ENCODE measurements at places on chromosomes 2 and 18.

DNA sequence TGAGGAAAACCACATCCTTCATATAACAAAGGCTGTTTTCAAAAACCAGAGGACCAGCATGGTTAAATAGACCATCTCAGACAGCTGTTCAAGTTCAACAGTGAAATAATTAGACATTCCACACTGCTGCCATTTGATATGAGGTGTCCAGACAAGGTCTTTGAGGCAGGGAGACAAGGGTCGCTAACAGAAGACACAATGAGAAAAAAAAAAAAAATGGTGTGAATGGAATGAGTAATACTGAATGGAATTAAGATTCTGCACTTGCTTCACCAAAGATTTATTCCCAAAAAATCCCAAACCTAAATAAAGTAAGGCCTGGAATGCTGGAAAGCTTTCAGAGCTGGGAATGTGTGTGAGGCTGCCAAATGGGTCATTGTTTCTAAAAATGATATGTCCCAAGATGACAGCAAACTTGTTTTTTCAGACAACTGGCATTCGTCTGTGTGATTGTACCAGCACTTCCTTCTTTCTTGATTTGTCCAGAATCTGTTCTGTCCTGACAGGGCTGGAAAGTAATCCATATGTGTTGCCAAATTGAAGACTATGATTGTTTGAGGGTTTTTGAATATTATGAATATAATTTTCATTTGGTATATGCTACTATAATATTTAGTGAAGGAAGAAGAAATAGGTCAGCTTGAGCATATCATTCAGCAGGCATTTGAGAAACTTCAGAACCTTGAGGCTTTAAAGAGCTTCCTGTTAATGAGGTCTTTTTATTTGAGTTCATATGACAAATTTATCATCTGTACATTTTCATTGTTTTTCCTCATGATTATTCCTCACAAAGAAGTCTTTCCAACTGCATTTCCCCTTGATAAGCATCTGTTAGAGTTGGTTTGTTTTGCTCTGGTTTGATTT lies 85.2 kb upstream of the ITGA4 start:
- peak; percentile 31 for DNase-seq

DNA sequence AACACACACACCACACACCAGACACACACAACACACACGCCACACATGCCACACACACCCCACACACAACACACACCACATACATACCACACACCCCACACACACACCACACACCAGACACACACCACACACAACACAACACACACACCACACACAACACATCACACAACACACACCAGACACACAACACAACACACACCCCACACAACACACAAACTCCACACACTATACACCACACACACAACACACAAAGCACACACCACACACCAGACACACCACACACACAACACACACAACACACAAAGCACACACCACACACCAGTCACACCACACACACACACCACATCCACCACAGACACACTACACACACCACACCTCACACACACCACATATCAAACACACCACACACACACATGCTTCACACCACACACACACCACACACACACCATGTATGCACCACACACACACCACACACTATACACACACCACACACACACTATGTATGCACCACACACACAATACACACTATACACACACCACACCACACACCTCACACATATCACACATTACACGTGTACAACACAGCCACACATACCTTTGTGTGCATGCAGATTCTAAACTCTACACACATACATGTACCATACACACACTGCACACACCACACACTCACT lies 72.2 kb downstream of the TMEM18 start:
- DNase-seq = no peak

GRCh38 chr2:180222644-180223043 lies 215.5 kb upstream of the CWC22 start:
- no peak for DNase-seq

- no peak for DNase-seq
Observed at GRCh38 chr2:143280097-143280757, 151.0 kb downstream of the ARHGAP15 start.

DNA sequence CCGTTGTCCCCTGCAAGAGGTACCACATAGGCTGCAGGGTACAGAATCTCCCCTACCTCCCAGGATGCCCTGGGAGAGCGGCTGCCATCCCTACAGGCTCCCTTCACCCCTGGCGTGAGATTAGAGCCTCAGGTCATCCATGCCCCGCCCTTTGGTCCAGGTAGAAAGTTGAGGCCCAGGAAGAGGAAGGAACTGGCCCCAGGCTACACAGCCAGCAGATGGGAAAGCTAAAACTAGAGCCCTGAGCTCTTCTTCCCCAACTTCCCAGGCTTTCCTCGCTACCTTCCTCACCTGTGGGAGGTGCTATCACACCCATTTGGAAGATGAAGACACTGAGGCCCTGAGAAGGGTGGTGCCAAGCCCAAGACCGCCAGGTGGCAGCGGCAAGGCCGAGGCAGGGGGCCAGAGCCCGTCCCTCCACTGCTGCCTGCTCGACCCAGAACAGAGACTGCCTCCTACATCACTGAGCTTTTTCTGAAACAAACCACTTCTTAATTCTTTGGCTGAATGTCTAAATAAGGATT lies 25.8 kb downstream of the CIB4 start:
- peak; percentile 27 for DNase-seq

- no peak for DNase-seq
Observed at GRCh38 chr18:48003426-48004349, 73.2 kb upstream of the SMAD2 start.

- no peak for DNase-seq
Observed at GRCh38 chr2:146305164-146305563, 1539.7 kb upstream of the ACVR2A start.

- peak; percentile 5 for DNase-seq
Observed at GRCh38 chr2:198518935-198519334, 714.5 kb downstream of the PLCL1 start.

DNA sequence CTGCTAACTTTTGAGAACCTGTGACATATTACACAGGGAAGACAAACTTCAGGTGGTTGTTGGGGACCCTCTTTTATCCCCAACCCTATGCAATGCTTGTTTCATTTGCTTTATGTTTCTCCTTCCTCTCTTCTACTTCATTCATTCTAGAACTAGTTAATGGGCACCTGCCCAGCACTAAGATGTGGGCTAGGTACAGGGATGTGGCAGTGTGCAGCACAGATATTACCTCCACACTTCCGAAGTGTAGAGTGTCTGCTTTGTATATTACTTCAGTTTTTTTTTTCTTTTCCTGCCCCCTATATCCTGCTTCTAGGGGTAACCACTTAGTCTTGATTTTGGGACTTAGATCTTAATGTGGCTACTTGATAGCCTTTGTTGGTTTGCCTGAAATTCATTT lies 35.1 kb downstream of the CD28 start:
- no peak for DNase-seq

DNA sequence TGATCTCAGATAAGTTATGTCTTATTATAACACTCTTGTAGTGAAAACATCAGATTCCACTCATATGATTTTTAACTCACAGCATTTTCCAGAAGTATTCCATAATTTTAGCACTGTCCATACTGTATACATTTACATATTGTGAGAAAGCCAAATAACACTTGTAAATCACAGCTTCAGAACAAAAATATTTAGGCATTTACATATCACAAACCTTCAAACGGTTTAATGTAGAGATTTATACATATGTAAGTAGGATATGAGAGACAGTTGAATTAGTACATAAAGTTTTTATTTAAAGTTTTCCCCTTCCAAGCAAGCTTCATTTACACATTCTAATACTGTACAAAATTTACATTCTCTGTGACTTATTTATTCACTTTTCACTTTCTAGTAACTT lies 100.4 kb downstream of the KLHL14 start:
- no peak for DNase-seq

DNA sequence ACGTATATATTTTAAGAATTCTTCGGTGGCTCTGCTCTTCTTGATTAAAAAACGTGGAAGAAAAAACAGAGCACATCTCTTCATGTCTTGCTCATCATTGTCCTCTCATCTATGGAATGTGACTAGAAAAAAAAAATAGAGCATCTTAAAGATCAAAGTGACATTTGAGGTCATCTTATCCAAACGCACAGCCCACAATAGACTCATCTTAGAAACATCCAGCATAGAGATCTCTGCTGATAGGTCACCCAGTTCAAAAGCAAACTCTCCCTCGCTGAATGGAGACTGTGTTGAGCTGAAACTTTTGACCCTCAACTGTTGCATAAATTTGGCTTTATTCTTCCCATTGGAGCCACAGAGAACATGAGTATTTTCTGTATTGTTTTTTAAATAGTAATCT lies 65.2 kb downstream of the CMPK2 start:
- DNase-seq = no peak

DNA sequence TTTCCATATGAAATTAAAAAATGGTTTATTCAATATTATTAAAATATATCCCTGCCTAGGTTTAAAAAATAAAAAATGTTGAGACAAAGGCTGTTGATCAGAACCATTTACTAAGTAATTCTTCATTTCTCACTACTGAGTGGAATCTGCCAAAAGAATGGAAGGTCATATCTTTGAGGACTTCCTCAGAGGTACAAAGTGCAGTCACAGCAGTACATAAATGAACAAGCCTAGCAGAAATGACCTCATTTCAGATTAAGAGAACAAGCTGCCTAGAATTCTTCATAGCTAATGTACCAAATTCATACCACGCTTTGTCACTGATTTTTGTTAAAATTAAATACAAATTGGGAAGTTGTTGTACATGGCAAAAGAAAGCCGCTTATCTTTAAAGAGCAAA lies 318.9 kb upstream of the TFPI start:
- no peak for DNase-seq

DNA sequence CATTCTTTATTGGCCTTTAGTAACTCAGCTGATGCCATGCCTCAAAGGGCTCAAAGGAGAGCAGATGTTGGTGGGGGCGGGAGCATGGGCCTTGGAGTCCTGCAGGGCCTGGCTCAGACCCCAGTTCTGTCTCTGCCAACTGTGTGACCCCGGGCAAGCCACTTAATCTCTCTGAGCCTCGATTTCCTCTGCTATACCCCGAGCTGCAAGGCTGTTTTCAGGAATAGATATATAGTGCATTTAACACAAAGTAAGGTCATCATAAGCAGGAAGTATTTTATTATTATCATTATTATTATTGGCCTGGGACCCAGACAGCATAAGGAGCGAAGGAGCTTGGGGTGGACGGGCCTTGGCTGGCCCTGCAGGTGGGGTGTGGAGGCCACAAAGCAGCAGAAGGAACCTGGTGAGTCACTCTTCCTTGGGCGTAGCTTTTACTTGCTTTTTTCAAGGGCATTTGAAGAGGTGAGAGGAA lies 162.7 kb downstream of the INHBB start:
- DNase-seq = no peak

GRCh38 chr2:113112871-113113270 lies 14.5 kb upstream of the IL1RN start:
- no peak for DNase-seq
